ENCODE measurements at places on chromosomes 4 and X.

- no peak for DNase-seq
These were observed 16.8 kb upstream of the DHX15 start for GRCh38 chr4:24601121-24601520.

- no peak for DNase-seq
These were observed 155.7 kb upstream of the SLIT2 start for GRCh38 chr4:20095805-20096541.

DNA sequence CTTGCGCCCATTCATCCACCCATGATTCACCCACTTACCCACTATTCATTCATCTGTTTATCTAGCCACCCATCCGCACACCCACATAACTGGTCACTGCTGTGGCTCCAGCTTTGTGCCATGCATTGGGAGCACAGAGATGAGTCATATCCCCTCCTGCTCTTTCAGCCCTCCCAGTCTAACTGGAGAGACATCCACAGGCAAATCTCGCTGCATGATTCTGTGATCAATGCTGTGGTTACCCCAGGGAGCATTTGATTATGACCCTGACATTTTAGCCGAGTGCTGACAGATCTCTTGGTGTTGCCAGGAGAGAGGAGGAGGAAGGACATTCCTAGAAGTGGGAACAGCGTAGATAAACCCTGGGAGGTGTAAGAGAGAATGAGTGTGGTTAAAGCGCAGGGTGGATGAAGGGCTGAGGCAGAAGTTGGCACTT, 10.4 kb upstream of the PORCN start:
- no peak for DNase-seq

DNA sequence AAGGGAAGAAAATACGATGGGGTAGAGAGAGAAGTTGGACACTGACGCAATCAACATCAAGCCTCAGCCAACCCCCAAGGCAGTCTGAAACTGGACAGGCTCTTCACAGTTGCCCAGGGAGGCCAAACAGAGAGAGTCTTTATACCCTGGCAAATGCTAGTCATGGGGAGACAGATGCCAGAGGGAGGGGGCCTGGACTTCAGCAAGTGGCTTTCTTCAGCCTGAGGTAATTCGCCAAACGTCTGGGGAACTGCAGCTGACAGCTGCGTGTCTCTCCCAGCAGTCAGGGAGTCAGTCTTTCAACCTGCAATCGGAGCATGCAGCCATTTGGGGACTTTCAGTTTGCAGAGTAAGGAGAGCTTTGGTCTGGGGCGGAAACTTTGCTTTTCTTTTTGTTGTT, 521.6 kb downstream of the TRIML1 start:
- no peak for DNase-seq

DNA sequence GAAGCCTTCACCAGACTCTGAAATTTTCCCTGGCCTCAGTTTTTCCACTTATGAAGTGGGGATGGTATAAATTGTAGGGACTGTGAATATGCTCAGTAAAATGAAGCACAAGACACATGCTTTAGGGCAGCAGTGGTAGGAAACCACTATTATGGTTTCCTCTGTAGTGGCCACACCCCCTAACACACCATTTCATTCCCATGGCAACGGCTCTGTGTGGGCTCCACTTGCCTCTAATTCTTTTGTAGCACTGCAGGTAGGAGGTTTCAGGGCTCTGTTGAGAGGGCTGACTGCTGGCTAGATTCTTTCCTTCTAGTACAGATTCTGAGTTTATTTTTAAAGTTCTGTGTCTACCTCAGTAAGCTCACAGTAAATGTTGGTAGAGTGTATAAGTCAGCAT, 3.5 kb upstream of the VMA21 start:
- DNase-seq = no peak

DNA sequence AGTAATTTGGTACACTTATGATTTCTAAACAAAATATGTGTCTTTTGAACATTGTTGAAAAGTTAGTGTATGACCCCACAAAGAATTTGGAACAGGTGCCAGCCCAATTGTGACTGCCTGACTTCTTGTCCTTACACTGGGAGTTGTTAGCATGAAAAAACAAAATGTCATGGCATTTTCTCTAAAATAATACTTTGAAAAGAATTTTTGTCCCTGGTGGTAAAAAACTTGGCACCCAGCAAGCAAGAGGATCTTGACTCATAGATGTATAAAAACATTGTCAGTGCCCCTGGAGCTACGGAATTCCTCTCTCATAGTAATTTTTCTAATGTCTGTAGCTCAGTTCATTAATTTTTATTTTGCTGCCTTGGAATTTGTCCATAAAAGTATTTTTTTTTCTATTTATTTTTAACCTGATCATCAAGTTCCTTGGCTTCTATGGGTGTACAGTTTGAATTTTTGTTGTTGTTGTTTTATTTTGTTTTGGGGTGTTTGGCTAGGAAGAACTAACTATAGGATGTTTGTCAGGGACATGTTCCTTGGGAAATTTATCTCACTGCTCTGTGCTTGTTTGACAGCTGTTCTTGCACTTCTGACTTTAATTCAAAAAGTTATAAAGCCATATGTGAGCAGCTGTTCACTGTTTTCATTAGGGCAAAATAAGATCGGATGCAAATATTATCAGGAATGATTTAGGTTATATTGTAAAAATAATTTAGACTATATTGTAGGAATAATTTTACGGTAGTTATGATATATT, 95.4 kb upstream of the NUDT6 start:
- no peak for DNase-seq

DNA sequence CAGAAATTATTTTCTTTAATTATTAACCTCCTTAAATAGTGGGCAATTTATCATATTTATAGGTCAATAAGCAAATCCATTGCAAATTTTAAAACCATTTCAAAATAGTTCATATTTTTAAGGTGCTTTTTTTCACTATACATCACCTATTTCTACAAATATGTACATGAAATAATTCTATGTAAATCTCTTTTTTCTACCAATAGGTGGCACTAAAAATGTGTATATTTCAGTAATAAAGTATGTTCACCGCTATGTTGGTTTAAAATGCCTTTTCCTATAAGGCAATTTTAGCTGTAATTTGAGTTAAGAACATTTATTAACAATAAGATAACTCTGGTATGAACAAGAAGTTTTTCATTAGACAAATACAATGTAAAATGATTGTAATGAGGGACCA, 672.2 kb downstream of the KCTD8 start:
- no peak for DNase-seq

- no peak for DNase-seq
These were observed 351.7 kb upstream of the FAM241A start for GRCh38 chr4:111793433-111794091.

- no peak for DNase-seq
These were observed 158.4 kb downstream of the DCLK2 start for GRCh38 chr4:150236626-150237025.

- no peak for DNase-seq
These were observed 40.6 kb downstream of the GAB3 start for GRCh38 chrX:154710309-154710708.

GRCh38 chr4:7043284-7044136, at the start of gene TADA2B:
Gene TADA2B, plus strand, starts transcription at chr4:7043372. Its CDS starts 208 bp downstream, at chr4:7043580.
- DNase-seq = no peak

- DNase-seq = peak; percentile 59
These were observed 109.7 kb downstream of the RTL5 start for GRCh38 chrX:72021975-72022374.

GRCh38 chr4:16019649-16020048, 56.7 kb upstream of the FGFBP2 start:
- DNase-seq = no peak

DNA sequence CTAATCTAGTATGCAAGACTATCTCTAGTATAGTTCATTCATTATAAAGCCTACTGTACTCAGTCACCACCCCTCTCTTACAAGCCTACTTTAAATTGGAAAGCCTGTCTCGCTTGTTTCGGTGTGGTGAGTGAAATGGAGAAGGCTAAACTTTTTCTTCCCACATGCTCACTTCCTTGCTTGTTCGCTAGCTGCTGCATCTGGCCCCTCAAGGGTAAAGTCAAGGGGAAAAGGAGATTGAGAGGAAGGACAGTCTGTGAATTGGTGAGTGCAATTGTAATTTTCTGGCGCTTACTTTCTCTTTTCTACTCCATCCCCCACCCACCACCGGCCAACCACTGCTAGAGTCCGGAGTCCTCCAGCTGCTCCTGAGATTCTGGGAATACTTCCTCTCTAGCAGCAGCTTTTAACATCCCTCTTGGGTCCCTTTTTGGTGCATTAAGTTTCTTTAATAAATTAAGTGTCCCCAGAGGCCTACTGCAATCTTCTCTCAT, 12.1 kb upstream of the ARAP2 start:
- DNase-seq = no peak

DNA sequence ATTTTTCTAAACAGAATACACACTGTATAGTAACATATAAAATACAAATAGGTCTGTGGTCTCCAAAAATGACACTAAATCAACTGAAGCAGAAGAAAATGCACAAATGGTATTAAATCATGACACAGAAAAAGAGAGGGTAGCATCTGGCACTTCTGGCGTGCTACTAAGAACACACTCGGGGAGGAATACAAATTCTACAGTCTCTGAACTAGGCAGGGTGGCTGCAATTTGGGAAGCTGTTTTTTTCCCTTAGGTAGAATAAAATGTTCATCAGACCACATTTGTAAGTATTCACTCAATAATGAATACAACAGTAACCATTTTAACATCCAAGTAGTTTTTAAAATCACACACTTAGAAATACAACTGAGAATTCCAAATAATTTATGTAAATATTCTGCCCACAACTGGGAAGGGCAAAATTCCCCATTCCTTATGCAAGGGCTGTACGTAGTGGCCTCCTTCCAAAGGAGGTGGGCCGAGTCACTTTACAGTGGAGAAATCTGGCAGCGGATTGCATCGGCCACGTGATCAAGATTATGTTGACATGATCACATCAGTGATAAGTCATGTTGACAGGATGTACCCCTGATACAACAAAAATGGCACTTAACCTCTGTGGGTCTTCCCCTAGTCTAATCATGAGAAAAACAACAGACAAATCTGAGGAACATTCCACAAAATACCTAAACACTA, 101.1 kb downstream of the TSPAN5 start:
- no peak for DNase-seq

DNA sequence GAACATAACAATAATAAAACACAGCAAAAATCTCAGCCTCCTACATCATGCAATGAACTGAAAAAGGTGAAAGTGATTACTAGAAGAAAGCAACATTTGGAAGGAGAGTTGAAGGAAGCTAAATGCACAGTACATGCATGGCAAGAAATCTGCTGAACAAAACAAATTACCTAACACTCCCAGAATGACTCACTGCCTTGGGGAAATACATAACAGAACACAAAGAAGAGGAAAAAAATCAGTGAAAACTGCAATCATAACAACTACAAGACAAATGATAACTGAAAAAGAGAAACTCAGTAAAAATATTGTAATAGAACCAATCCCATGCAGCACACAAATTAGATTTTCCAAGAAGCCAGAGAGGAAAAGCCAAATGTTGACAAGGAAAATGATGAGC, 1513.2 kb downstream of the ARAP2 start:
- DNase-seq = no peak

- no peak for DNase-seq
These were observed 115.8 kb downstream of the PPARGC1A start for GRCh38 chr4:23773884-23774636.

GRCh38 chr4:46270986-46271596, 118.8 kb downstream of the GABRA2 start:
- DNase-seq = peak; percentile 2

DNA sequence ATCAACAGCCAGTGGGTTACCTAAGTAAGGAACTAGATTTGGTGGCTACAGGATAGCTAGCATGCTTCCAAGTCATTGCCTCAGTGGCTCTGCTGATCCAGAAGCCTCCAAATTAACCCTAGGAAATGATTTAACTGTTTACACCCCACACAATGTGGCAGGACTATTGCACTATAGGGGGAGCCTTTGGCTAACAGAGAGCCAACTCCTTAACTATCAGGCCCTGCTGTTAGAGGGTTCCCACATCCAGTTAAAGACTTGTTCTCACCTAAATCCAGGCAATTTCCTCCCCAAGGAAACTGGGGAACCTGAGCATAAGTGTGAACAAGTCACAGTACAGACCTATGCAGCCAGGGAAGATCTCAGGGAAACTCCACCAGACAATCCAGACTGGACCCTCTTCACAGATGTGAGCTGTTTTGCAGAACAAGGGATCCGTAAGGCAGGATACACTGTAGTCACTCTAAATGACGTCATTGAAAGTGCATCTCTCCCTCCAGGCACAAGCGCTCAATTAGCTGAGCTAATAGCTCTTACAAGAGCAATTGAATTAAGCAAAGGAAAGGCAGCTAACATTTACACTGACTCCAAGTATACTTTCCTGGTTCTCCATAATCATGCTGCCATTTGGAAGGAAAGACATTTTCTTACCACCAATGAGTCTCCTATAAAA, 185.3 kb upstream of the SPOCK3 start:
- no peak for DNase-seq

DNA sequence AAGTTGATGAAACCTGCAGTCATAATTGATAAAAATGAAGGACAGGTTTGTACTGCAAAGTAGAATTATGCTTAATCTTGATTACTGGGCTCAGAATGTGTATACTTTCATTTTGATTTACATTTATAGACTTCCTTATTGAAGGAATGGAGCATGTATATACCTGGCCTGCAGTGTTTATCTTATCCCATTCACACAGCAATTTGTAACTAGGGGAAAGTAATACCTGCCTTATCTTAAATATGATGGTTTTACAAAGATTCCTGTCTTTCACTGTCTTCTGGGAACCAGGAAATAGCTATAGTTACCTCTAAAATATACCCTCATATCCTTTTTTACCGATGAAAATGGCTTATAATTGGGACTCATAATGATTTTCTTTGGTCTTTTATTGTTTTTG, 29.7 kb downstream of the ADD1 start:
- no peak for DNase-seq

DNA sequence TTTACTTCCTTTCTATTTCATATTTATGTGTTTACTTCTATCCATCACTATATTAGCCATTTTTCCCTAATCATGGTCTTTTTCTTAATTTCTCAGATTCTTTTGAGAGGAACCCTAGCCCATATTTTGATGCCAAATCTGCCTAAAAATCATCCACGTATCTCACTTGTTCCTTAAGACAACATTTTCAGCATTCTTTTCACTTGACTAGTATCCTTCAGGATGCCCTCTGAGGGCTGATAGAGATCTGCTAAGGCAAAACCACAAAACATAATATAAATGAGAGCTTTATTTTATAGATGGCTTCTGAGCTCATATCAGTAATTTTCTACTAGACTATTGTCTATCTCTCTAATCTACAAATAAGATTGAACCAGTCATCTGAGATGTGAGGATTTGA, 341.9 kb downstream of the GPM6A start:
- DNase-seq = no peak

GRCh38 chr4:20362148-20362547, 110.4 kb downstream of the SLIT2 start:
- DNase-seq = no peak

All from HEK293T (cell line).